ENCODE measurements at places on chromosomes 2 and 18.

DNA sequence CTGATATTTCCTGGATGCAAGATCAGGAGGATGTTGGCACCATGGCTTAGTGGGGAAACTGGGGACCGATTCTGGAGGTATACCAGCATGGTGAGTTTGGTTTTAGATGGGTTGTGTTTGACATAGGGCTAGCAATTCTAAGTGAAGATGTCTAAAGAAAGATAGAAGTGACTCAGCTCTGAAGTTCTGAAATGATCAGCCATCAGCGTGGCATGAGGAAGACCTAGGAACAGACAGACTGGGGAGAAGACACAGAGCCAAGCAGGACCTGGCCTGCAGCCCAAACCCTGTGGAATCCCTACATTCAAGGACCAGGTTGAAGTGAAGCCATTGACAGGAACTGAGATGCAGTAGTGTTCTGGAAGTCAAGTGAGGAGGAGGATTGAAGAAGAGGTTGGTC lies 39.8 kb downstream of the HRH4 start:
- no peak for DNase-seq

GRCh38 chr2:235979753-235980435 lies 188.3 kb downstream of the GBX2 start:
- DNase-seq = no peak

DNA sequence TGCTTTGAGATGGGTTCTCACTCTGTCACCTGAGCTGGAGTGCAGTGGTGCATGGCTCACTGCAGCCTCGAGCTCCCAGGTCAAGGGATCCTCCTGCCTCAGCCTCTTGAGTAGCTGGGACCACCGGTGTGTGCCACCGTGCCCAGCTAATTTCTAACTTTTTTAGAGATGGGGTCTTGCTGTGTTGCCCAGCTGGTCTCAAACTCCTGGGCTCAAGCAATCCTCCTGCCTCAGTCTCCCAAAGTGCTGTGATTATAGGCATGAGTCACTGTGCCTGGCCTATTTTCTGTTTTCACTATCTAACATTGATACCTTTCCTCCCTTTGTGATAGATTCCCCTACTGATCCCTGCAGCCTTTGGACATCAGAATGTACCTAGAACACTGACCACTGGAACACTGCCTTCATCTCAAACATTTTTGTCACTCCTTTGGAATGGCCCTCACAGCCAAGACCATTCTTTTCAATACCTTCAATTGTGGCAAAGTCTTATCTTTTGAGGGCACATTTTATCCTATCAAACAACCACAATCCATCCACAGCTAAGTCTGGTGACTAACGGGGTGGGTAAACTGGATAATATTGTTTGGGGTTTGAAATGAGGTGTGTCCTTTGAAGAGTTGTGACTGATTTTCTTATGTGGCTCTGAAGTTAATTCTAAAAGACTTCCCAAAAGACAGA lies 43.7 kb downstream of the EPAS1 start:
- no peak for DNase-seq

- DNase-seq = no peak
Observed at GRCh38 chr2:46469116-46469515, 10.2 kb upstream of the TMEM247 start.

DNA sequence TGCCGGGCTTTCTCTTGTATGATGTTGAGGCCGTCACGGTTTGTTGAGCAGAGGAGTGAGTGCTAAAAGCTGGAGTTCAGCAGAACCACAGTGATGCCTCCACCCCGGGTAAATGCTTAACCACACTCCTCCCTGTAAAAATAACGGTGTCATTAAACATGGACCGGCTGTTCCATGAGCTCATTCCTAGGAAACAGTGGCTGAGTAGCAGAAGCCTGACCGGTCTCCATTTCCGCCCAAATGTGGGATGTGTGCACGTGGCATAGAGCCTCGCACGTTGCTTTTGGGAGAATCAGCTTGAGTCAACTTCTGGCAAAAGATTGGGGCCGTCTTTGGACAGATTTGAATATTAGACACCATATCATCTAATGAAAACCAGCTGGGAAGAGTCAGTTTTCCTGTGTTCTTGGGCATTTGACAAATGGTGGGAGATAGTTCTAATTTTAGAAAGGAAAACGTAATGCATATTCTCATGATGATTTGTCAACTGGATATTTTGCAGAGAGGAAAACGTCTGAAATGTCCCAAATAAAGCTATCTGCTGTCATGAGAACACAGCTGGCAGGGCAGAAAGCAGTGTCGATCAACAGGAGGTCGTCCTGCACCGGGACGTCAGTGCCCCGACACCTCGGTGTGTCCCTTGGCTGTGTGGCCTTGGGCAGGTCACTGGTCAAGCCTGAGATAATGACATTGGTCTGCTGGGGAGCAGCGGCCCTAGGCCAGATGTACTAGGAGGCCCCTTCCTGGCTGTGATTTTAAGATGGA lies 42.4 kb downstream of the LRRFIP1 start:
- peak; percentile 11 for DNase-seq

DNA sequence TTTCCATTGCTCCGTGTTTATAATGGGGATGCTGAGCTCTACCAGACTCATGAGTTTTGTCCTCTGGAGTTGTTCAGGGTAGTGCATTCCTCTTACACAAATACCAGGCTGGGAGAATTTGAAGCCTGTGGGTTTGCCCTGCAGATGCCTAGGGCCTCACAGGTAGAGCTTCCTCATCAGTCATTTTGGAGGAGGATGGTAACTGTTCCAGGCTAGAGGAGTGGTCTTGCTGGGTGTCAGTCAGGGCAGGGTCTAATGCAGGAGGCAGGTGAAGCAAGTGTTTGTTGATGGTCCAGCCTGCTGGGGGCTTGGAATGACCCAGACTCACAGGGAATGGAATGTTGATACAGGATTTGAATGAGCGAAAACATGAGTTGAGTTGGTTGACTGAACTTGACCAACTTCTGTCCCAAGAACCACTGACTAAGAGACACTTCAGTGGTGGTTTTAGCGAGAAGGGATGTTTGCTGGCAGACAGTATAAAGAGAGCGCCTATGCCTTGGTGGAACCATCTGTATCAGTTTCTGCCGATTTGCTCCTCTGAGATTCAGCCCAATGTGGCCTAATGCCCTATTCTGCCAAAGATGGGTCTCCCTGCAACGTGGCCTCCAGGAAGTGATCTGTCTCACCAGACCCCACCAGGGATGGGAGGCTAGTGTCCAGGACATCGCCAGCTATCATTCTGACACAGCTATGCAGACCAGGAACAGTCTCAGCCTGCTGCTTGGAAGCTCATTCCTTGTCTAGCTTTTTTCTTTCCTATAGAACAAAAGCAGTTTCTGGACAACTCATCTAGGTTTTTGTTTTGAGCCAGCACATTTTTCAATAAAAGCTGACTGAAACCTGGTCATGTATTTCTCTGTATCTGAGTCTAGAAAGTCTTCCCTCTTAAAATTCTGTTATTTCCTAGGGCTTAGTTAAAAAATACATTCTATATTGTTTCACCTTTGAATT lies 9.3 kb downstream of the IL1R2 start:
- DNase-seq = no peak

GRCh38 chr2:120445449-120446143 lies 99.7 kb downstream of the INHBB start:
- no peak for DNase-seq

DNA sequence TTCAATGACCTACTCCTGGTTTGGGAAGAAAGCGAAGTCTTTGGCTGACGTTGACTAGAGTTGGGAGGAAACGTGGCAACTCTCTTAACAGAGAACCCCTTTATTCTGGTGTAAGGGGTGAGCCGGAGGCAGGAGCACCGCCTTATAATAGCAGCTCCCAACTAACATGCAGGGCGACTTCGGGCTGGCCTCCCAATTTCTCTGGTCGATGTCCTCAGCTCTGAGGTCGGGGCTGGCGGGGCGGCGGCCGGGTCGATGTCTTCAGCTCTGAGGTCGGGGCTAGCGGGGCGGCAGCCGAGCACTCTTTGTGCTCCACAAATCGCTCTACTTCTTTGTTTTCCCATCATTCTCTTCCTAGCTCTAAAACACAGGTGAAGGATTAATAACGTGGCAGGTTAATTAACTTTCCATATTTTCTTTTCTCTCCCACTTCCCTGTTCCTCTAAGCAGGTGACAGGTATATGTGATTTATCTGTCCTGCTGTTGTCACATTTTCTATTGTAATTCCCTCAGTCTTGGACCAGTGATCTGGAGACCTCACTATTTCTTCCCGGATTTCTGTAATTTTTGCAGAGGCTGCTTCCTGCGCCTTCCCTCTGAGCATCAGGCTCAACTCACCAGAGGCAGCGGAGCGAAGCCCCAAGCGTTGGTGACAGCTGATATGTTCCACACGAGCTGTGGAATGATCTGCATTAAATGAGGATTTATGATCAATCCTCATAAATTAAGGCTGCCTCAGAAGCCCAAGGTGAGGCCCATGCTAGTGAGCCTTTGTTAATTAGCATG lies 64.3 kb downstream of the ACKR3 start:
- DNase-seq = no peak

DNA sequence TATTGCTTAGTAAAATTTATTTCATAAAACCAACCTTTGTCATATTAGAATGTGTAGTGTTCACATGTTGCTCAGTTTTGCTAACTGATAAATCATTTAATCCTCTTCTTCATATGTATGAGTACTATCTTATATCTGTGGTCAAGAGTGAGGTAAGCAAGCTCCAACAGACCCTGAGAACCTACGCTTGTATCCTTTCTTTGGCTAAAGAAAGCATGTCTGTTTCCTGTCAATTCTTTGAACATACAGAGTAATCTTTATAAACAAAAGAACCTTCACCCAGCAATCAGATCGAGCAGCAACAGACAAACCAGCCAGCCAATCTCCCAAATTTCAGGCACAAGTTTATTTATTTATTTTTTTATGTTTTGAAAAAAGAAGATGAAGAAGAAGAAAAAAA lies 6.4 kb downstream of the ADCYAP1 start:
- DNase-seq = no peak

- DNase-seq = no peak
Observed at GRCh38 chr2:85994897-85995647, 106.3 kb upstream of the ST3GAL5 start.

DNA sequence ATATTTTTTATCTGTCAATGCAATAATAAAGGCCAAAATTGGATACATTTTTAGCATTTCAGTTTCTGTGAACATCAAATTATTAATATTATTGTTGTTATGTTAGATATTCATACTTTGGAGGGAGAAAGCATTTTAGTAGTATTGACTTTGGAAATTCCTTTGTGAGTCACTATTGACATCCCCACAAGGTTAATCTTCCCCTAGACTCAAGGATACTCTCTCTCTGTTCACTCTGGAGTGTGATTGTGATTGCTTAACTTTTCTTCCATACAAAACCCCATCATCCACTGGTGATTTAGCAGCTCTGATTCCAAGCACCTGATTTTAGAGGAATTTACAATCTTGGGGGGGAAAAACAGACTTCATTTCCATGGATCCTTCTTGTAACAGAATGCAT lies 352.0 kb downstream of the THSD7B start:
- DNase-seq = no peak

DNA sequence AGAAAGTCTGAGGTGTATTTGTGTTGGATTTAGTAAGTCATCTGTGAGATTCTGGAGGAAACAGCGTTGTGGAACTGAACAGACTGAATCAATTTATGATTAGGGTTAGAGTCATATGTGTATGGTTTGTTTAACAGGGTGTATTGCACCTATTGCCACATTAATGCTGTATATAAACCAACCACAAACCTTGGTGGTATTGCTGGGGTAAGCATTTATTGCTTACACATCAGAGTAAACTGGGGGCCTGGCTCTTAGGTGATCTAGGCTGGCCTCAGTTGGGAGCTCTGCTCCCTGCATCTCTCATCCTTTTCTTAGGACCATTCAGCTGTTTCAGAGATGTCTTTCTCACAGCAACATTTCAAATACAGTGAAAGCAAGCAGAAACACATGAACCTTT lies 59.7 kb upstream of the GRB14 start:
- DNase-seq = no peak

DNA sequence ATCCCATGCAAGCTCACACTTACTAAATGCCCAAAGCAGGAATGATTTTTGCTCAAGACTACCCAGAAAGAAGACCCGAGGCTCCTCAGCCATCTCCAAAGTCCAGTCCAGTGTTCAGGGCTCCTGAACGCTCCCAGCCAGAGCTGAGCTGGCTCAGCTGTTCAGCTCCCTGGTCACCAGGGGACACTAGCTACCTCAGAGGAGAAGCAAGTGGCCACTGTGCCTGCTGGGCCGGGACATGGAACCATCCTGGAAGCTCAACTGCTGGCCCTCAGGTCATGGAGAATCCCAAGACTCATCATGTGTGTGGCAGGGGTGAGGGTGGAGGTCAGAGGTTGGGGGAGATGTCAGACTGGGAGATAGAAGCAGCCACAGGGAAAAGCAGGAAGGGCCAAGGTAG lies 89.0 kb downstream of the GALNT14 start:
- DNase-seq = no peak

GRCh38 chr2:210503001-210503623 lies 26.6 kb upstream of the LANCL1 start:
- peak; percentile 49 for DNase-seq

DNA sequence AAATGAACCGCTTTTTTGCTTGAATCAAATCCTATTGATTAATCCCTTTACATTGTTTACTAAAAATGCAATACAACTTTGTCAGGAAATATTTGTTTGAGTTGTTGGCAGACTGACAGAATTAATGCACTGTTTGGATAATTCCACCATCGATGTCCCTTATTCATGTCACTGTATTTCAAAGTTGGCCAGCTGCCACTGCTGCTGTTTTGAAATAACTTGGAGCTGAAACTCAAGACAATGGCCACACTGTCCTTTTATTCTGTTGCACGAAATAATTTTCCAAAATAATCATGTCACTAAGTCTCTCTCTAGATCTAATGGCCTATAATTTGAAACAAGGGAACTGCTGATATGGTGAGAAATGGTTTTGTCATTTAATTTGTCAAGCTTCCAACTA lies 55.2 kb upstream of the PAX3 start:
- DNase-seq = no peak

DNA sequence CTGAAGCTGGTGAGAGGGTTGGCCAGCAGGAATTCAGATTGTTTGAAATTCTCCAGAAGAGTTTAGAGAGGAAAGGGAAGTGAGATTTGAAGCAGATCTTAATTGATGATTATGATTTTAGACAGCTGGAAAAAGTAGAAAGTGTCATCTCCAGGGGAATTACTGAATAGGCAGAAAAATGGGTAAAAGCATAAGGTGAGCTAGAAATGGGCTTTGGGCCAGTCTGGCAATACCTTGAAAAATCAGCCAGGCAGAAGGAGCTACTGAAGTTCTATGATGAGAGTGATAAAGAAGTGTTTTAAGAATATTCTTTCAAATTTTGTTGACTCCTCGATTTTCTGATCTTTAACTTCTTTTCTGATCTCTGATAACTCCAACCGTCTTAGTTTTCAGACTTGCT lies 172.9 kb upstream of the CCDC150 start:
- no peak for DNase-seq

DNA sequence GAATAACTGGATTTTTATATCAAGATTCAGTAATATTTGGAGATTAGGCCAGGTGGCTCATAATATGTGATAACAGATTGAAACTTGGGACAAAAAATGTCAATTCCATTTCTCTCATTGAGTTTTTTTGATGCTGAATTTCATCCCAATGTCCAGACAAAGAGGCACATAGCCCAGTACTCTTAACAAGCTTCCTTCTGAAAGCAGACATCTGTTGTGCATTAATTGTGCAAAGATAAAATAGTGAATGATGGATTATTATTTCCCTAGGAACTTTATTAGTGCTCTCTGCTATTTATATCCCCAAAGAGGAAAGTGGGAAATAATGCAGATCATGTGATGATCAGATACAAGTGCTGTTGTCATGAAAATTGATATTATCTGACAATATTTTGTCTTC lies 234.1 kb downstream of the CCDC102B start:
- DNase-seq = no peak
